ENCODE measurements at places on chromosomes 5 and 9.

DNA sequence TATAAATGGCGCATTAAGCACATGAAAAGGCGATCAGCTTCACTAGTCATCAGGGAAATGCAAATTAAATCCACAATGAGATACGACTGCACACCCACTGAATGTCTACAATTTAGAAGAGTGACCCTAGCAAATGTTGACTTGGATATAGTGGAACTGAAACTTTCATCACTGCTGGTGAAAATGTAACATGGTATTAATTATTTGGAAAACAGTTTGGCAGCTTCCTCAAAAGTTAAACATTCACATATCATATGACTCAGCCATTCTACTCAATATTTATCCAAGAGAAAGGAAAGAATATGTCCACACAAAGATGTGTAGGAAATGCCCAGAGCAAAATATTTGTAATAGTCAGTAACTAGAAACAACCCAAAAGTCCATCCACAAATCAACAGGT, 146.5 kb downstream of the LPAR1 start:
- no peak for DNase-seq
- no peaks in the 10 kb centered on the region for H3K27me3 ChIP-seq
- H3K4me3 ChIP-seq = no peak overlapping the region
- H3K27ac ChIP-seq = no peak overlapping the region

DNA sequence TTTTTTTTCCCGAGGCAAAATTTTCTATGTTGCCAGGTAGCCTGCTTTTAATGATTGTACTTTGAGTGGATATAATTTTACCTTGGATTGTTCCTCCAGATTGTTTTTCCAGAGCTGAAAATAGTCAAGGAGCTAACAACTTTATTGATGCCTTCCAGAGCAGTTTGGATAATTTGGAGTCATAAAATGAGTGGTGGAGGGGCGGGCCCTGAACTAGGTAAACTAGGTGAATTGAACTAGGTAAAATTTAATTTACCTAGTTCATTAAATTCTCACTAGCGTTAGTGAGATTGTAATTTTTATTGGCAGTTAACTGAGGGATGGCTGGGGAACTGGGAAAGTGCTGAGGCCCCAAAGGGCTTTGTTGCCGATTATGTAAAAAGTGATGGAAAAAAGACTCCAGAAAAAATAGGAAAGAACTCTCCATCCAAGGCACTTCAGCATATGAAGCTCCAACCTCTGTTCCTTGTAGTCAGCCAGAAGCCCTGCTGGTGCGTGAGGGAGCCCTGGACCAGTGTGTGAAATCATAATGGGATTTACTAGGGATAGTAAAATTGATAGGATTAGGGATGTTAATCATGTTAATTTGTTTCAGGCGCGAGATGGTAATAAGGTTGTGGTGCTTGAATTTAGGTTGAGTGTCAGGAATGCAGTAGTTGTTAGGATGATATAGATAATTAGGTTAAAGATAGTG, 1.7 kb downstream of the DNAJC25 start:
- no peak for DNase-seq
- no peaks in the 10 kb centered on the region for H3K36me3 ChIP-seq
- H3K4me1 ChIP-seq = peaks cover 6% of the 10 kb centered on the region
- peak overlapping the region; percentile 74 for H3K4me3 ChIP-seq

- H3K27me3 ChIP-seq = no peaks in the 10 kb centered on the region
- no peak overlapping the region for H3K27ac ChIP-seq
- no peak overlapping the region for H3K4me3 ChIP-seq
- peaks cover 23% of the 10 kb centered on the region for H3K36me3 ChIP-seq
Observed at GRCh38 chr5:132607095-132607494, 50.3 kb downstream of the RAD50 start.

DNA sequence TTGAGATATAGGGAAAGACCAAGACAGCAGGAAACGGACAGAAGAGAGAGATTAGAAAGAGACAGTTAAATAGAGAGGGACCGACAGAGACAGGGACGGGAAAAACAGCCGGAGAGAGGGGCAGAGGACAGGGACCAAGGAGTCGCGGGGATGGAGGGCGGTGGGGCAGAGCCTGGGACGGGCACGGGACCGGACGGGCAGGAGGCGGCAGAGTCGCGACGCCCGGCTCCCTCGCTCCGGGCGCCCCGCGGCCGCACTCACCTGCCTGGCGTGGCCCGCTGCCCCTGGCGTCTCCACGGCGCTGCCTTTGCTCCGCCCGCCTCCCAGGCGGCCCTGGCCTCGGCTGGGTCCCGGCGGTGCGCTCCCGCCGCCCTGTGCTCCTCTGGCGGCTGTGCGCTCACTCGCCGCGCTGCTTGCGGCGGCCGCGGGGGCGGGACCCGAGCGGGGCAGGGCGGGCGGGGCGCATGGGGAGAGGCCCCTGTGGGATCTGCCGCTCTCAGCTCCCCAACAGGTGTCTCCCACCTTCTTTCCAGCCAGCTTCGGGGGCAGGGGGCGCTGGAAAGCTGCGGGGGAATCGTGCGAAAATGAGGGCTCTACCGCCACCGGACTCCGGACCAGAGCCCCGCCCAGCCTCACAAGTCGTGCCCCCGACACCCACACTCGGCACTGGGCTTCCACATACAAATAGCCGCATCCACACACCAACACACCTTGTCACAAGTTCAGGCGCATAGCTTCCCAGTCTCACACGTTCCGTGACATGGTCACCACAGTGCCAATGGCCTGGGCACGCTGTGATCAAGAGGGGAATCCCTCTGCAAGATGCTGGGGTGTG, at the start of gene ARID3C:
ARID3C (minus strand) TSS at position 411 of the 835 bp plus-strand sequence. CDS start 1,052 bp downstream, outside the sequence.
- no peak within 1 kb of the TSS for H3K27ac ChIP-seq
- H3K27me3 ChIP-seq = peaks cover 18% of the 10 kb centered on the region
- H3K36me3 ChIP-seq = peaks cover 2% of the 10 kb centered on the region
- H3K4me3 ChIP-seq = peak within 1 kb of the TSS; percentile 22
- DNase-seq = no peak

GRCh38 chr5:107513337-107514085, 157.2 kb downstream of the EFNA5 start:
- H3K27ac ChIP-seq = peak overlapping the region; percentile 12
- no peak overlapping the region for H3K4me3 ChIP-seq
- no peak for DNase-seq

DNA sequence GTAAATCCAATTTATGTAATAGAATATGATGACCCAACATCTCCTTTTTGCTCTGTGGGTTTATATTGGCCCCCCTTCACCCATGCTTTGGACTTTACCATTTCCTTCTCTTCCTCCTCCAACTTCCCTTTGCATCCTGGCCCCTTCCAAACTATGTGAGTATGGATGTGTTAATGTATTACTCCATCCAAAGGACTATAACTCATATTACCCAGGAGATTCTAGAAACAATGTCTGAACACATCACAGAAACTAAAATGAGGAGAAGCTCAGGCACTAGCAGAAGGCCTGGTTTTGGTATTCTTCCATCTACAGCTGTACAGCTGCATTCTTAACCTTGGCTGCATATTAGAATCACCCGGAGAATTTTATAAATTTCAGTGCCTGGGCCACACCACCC, 110.7 kb downstream of the PDE4D start:
- H3K4me3 ChIP-seq = no peak overlapping the region
- no peak for DNase-seq
- H3K27me3 ChIP-seq = peaks cover 8% of the 10 kb centered on the region

DNA sequence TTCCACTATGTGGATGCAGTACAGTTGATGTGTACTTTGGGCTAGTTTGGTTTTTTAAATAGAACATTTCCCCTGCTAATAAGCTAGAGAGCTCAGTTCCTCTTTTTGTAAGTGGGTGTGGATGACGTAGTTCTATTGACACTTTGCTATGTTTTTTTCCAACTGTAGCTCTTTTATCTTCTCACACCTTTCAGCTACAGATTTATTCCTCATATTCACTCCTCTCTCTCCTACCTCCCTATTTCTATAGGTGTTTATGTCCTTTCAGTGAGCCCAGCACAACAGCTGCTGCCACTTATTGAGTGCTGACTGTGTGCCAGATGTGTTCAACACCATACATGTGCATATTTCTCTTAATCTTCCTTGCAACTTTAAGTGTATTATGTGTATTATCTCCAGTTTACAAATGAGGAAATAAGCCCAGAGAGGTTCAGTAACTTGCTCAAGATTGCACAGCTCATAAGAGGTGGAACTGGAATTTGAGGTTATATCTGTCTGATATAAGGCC, 215.7 kb downstream of the SEMA6A start:
- no peak for DNase-seq
- no peaks in the 10 kb centered on the region for H3K4me1 ChIP-seq
- H3K4me3 ChIP-seq = no peak overlapping the region

- no peak for DNase-seq
- H3K4me1 ChIP-seq = peaks cover 2% of the 10 kb centered on the region
- H3K27ac ChIP-seq = no peak overlapping the region
- H3K4me3 ChIP-seq = no peak overlapping the region
Observed at GRCh38 chr5:95102080-95102479, 182.8 kb downstream of the MCTP1 start.

GRCh38 chr9:14813336-14814248, 91.1 kb upstream of the CER1 start:
- no peaks in the 10 kb centered on the region for H3K36me3 ChIP-seq
- no peak overlapping the region for H3K4me3 ChIP-seq
- DNase-seq = no peak
- no peaks in the 10 kb centered on the region for H3K27me3 ChIP-seq

- no peak overlapping the region for H3K4me3 ChIP-seq
- H3K4me1 ChIP-seq = no peaks in the 10 kb centered on the region
- no peak overlapping the region for H3K27ac ChIP-seq
- H3K27me3 ChIP-seq = no peaks in the 10 kb centered on the region
- DNase-seq = no peak
- H3K36me3 ChIP-seq = no peaks in the 10 kb centered on the region
Observed at GRCh38 chr5:33184367-33184766, 256.4 kb upstream of the TARS1 start.

- peaks cover 20% of the 10 kb centered on the region for H3K27me3 ChIP-seq
- H3K4me3 ChIP-seq = no peak overlapping the region
- no peak for DNase-seq
- no peak overlapping the region for H3K27ac ChIP-seq
- peaks cover 3% of the 10 kb centered on the region for H3K4me1 ChIP-seq
- no peaks in the 10 kb centered on the region for H3K36me3 ChIP-seq
Observed at GRCh38 chr9:135081731-135082130, 5.7 kb upstream of the OLFM1 start.

DNA sequence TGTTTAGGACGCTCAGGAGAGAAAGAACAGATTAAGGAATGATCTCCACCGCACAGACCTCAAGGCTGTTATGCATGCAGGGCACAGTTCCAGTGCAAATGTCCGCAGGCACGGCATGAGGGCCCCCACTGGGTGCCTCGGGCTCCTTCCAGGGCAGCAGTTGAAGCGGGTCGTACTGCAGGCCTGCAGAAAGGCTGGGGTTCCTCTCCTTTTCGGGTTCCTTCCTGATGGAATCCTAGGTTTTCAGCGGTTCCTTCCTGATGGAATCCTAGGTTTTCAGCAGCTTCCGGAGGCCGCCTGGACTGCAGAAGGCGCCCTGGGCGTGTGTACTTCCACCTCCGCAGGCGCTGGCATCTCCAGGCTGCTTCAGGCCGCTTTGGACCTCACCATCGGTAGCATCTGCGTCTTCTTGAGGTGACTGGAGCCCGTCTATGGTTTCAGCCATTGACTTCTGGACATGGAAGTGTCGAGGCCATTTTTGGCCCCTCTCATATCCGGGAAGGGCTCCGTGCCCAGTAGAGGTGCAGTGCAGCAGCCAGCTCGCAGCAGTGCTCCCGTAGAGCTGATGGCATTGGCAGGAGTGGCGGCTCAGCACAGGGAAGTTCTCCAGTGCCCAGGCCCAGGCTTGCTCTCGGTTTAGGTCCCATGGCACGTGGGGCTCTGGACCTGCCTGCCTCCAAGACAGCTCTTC, 5.6 kb upstream of the MGAT4B start:
- peak overlapping the region; percentile 48 for H3K4me3 ChIP-seq
- H3K27me3 ChIP-seq = no peaks in the 10 kb centered on the region
- DNase-seq = no peak
- no peaks in the 10 kb centered on the region for H3K4me1 ChIP-seq

DNA sequence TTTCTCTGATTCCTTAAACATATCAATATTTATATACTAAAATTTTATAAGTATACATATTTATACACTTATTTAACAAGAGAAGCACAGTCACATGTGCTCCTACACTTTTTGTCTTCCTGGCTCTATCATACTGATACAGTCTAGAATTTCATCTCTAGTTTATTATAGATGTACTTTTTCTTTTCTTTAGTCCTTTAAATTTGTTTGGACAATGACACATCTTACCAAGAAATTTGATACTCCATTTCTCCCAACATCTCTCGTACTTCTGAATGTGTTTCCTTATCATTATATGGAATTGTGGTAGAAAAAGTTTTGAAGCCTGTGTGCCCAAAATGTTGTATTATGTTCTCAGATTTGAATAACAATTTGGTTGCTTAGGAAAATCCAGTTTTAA, 104.6 kb downstream of the DMRT2 start:
- no peak for DNase-seq
- H3K27ac ChIP-seq = no peak overlapping the region
- H3K4me1 ChIP-seq = no peaks in the 10 kb centered on the region
- no peaks in the 10 kb centered on the region for H3K36me3 ChIP-seq
- no peaks in the 10 kb centered on the region for H3K27me3 ChIP-seq
- no peak overlapping the region for H3K4me3 ChIP-seq

DNA sequence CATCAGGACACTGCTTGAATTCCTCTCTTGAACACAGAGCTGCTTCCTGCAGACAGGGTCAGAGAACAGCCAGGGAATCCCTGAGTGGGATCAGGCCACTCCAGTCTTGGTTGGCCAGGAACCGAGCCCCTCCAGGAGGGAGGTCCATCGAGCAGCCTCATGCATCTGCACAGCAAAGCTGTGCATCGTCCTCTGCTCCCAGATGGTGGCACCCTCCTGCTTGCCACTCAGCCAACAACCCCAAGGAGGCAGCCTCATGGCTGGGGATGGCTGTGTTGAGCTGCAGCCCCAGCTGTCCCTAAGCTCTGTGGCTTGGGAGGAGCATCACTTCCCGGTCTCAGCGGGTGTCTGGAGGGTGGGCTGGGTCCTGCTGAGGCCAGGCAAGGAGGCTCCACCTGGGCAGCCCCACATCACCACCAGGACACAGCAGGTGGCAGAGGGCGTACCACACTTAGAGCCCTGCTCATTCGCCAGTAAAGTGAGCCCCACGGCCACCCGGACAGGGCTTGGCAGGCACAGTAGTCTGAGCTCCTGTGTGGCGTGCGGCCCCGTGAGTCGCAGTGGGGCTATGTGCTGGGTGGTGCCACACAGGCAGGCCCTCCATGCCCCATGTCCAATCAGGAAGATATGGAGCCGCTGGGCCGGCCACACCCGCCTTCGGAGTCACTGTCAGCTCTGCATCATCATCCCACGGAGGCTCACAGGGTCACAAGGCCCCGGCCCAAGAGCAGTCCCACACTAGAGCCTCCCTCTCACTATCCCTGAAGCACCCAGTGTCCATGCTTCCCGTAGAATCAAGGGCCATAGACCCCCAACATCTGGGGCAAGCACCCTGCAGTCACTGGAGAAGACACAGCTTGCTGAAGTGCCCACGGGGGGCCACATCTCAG, 11.9 kb downstream of the LPCAT1 start:
- DNase-seq = no peak
- no peaks in the 10 kb centered on the region for H3K27me3 ChIP-seq
- H3K4me3 ChIP-seq = no peak overlapping the region
- no peak overlapping the region for H3K27ac ChIP-seq

GRCh38 chr5:134524826-134525682, at the start of gene JADE2:
JADE2 (plus strand) TSS chr5:134525670; CDS start chr5:134535858, 10,188 bp downstream.
- H3K4me3 ChIP-seq = peak within 1 kb of the TSS; percentile 85
- H3K27me3 ChIP-seq = peaks cover 34% of the 10 kb centered on the region
- no peaks in the 10 kb centered on the region for H3K36me3 ChIP-seq
- H3K4me1 ChIP-seq = peaks cover 4% of the 10 kb centered on the region

GRCh38 chr5:88666761-88667495, 216.1 kb downstream of the MEF2C start:
- peak overlapping the region; percentile 55 for H3K4me3 ChIP-seq
- H3K27me3 ChIP-seq = peaks cover 8% of the 10 kb centered on the region
- DNase-seq = no peak
- H3K36me3 ChIP-seq = no peaks in the 10 kb centered on the region
- peaks cover 10% of the 10 kb centered on the region for H3K4me1 ChIP-seq

All from neuronal stem cell (in vitro differentiated cells).